ENCODE measurements at places on chromosomes 11 and 22. TPM values are rescaled to one million over a fixed set of nuclear protein-coding genes. Genes with fewer than 3 reads are reported as not detected.

KRTAP5-8 gene
- total RNA-seq = not detected

UPK3A gene
- total RNA-seq = not detected

LAYN gene
- total RNA-seq = 9.6 TPM

TOP3B gene
- 22.5 TPM for total RNA-seq

All from left lung (tissue), 14 donors.